Activated T-helper 1 cell treated with anti-CD3 and anti-CD28 coated beads, Interleukin-2, amount 50 U/mL, for 16 hours (primary cell): ENCODE measurements at places on chromosomes 3 and 15.

GRCh38 chr3:12998648-12999047 lies 74.6 kb downstream of the IQSEC1 start:
- no peak for DNase-seq

- no peak for DNase-seq
Measured at GRCh38 chr3:23262766-23263165, 59.6 kb downstream of the UBE2E2 start.

- DNase-seq: no peak
Measured at GRCh38 chr3:124057420-124057819, 65.5 kb upstream of the ROPN1 start.

DNA sequence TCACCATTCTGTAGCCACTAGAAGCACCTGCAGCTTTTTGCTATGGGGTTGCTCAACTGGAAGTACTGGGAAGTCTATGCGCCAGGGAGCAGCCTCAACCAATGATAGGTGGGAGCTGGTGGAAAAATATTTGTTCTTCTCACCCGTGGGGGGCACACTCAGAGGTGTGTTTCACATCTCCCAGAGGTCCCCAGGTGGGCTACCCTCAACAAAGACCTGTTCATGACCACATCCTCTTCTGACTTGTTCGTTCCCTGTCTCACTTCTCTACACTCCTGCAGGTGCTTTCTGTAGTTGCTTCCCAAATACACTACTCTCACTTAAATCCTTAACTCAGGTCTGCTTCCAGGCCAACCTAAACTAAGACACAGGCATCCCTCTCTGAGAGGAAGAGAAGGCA lies 3.6 kb downstream of the CAMP start:
- no peak for DNase-seq

DNA sequence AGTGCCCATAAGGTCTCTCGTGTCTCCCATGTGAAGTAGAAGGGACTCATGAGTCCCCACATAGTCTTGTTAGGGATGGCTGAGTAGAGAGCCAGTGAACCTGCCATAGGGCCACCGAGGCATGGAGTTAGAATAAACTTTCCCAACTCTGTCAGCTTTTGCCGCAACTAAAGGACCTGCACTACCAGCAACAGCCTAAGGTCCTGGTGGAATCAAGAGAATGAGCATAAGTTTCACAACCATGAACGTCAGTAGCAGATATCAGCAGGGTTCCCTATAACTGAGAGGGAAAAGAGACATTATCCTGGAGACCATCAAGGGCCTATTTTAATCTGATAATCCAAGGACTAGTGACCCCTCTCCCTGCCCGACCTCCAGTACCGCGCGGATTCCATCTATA lies 60.3 kb upstream of the FNDC3B start:
- DNase-seq: no peak

GRCh38 chr3:53641397-53641796 lies 147.0 kb downstream of the CACNA1D start:
- DNase-seq: no peak

GRCh38 chr3:130814691-130815472 lies 68.3 kb upstream of the PIK3R4 start:
- no peak for DNase-seq
